A673 (cell line): ENCODE measurements at places on chromosomes 16 and 17.

DNA sequence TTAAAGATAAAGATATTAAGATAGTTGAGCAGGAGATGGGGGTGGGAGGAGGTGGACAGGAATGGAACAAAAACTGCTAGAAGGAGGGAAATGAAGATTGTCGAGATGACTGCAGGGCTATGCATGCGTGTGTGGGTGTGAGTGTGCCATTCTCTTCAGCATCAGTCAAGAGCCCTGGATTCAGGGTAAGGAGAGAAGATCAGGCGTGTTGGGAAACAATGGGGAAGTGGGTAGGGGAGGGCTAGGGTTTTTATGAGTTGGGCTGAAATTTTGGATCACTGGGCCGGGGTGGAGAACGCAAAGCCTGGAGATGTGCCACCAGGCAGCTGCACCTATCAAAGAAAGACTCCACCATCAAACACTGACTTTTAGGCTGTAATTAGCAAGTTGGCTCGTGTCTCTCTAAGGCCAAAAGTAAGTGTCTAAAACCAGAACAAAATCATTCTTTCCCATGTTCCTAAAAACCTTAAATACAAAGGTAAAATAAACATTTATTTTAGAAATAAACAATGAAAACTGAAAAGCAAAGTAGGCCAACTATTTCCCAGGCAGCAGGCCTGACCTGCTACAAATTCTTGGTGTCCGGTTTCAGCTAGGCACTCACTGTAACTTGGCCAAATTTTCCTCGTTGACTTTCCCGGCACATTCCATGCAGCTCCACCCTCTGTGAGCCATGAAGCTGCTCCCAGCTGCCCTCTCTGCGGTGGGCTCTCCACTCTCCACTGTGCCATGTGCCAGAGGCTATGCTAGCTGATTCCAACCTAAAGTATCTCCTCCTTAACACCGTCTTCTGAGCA lies 4.2 kb downstream of the CDRT4 start:
- DNase-seq, result no peak

DNA sequence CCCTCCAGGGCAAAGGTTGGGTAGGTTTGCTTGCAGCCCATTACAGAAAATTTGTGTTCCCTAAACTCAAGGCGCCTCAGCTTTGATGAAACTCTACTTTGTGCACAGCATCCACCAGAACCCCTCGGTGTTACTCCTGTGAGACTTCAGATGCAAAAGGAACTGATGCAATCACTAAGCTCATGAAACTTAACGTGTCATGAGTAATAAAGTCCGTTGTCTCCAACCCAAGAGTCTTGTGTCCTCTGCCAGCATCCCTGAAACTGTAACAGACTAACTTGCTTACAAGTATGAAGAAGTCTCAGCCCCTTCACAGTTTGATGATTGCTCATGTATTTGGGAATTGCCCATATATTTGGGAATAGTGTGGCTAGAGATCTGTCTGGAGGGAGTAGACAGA lies 74.8 kb upstream of the MARCHF10 start:
- no peak for DNase-seq

DNA sequence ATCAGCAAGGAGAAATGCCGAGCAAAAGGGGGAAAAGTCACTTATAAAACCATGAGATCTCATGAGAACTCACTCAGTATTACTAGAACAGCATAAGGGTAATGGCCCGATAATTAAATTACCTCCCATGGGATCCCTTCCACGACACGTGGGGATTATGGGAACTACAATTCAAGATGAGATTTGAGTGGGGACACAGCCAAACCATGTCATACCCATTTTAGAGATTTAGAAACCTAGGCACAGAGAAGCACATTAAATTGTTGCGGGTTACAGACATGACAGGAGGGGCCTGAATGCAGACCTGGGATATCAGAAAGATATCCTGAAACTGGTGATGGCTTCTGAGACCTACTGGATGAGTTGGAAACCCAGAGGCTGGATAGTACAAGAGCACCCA lies 20.1 kb downstream of the ARHGAP17 start:
- DNase-seq, result no peak

DNA sequence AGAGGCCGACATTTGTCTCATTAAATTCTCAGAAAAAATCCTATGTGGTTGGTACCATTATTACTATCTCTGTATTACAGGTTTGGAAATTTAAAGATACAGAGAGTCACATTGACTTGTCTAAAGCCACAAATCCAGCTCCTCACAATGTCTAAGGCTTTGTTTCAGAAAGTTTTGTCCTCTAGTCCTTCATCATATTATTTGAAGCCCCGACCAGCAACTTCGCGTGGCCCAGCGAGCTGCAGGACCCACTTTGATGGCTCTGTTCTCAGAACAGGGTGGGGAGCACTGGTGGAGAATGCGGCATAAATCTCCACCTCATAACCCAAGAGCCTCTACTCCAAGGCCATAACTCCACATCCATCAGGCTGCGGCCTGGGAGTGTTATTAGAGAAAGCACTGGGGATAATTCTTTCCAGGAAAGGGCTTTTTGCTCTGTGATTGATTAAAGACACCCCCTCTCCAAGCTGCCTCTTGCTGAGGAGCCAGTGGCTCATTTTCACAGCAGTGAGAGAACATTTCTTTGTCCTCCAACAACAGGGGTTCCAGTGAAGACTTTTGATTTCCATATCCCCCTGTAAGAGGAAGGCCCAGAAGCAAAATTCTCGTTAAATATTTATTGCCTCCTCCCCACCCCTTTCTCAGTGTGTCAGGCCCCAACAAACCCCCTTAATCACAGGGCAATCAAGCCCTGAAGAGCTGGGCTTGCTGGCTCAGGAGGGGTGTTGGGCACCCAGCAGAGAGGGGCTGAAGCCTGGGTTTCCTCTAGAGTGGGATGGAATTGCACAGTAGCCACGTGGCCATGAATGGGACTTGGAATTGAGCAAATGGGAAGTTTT lies 113.7 kb upstream of the CDH11 start:
- DNase-seq, result peak; percentile 73

- no peak for DNase-seq
Measured at GRCh38 chr16:637081-638018, 1.2 kb upstream of the METTL26 start.

- no peak for DNase-seq
Measured at GRCh38 chr17:34156401-34156740, 98.7 kb upstream of the CCL2 start.

GRCh38 chr17:80584176-80584905 lies 39.7 kb downstream of the RPTOR start:
- DNase-seq, result no peak

DNA sequence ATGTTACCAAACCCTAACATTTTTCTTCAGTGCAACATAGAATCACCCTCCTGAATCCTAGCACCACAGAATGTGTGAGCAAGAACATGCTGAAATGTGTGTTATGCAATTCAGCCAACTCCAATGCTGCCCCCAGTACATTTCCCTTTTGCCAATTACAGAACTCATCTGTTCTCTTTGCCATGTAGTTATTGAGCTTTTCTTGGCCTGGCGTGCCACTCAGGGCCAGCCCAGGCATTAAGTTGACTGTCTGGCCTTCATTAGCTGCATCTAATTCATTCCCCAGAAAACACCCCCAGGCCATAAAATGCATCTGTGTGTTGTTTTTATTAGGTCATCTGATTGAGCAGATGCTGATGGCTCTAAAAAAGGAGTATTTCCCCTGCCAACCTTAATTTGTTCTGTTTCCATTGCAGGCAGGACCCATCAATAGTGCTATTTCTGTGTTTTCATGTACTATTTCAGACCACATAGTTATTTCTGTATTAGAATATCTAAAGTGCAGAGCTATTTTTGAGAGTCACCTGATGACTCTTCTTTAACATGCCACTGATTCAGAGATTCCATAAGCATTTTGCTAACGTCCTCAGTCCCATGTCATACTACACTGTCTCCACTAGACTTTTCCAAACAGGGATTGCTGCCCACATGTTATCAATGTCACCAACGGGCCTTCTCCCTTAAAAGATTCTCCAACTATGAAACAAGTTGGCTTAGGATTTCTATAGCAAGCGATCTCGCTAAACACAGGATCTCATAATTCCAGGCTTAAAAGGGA lies 969.7 kb downstream of the CDH11 start:
- no peak for DNase-seq

- no peak for DNase-seq
Measured at GRCh38 chr17:1985686-1986085, 39.4 kb downstream of the RTN4RL1 start.

- DNase-seq, result peak; percentile 60
Measured at GRCh38 chr17:79844869-79845600, 5.8 kb upstream of the CBX4 start.

DNA sequence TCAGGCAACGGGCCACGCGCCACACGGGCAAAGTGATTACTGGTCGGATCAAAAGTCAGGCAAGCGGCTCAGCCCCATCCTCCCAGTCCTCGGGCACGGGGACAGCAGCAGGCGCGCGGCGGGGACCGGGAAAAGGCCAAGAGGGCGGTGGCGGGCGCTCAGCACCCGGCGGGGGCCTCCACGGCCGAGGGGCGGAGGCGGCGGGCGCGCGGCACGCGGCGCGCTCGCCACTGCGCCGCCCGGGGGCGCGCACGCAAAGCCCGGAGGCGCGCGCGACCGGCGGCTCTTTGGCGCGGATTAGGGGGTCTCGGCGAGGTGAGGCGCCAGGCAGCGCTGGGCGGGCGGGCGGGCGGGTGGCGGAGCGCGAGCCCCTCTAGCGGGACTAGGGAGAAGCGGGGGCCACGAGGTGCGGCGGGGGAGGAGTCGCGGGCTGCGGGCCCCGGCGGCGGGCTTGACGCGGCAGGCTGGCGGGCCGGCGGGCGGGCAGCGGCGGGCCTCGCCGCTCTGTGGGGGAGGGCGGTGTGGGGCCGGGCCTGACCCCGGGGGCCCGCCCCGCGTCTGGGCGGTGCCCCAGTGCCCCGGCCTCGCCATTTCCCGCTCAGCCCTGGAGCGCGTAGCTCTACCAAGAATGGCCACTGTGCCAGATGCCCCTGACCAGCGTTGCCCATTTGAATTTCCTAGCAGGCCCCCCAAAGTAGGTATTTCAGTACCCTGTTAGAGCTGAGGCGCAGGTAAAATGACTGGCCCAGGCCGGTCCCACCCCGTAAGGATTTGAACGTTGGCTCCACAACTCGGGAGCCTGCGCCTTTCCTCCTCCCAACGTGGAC lies at the start of the genes ACACA and TADA2A:
Gene ACACA (minus strand): TSS at position 202 of the 827 bp plus-strand sequence. CDS start 537 bp downstream, outside the sequence.
Gene TADA2A (plus strand): TSS at position 252 of the 827 bp plus-strand sequence. CDS start 4,480 bp downstream, outside the sequence.
- peak; percentile 68 for DNase-seq

DNA sequence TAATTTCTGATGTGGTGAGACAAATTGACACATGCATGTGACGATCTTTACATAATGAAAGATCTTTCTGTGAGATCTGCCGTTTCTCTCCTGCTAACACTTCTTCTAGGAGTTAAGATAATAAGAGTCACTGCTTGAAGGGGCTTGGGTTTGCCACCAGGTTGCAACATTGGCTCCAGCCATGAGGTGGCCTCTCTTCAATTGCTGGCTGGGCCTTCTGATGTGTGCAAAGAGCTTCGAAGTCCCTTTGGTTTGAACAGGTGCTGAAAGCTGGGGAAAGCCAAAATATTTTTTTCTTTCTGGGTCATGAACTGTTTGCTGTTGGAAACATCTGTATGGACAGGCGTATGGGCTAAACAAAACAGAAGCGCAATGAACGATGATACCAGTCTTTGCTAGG lies 204.1 kb upstream of the SALL1 start:
- no peak for DNase-seq

DNA sequence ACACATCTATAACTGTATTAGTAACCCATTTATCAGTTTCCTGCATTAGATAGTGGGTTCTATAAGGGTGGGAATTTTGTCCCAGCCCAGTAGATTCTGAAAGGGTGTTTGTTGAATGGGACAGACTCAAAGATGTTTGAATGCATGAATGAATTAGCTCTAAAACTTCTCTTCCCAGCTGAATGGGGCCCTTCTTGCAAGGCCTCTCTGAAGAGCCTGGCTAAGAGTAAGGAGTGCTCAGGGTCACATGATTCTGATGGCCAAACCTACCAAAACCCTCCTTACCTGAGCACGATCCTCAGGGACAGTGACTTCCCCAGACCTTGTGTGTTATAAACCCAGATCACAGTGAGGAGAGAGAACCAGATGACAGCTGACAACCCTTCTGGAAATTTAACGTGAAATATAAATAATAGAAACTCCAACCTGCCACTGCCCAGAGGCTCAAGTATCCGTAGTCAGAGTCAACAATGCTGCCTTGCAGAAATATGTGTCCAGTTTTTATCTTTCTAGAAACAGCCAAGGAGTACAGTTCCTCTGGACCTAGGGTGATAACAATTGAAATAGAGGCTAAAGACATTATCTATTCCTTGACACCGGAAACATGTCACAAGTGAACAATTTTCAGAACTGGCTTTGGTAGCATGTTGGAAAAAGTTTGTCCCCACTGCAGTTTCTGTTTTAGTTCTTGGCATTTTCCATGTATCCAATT lies 268.9 kb upstream of the MAF start:
- DNase-seq, result no peak

DNA sequence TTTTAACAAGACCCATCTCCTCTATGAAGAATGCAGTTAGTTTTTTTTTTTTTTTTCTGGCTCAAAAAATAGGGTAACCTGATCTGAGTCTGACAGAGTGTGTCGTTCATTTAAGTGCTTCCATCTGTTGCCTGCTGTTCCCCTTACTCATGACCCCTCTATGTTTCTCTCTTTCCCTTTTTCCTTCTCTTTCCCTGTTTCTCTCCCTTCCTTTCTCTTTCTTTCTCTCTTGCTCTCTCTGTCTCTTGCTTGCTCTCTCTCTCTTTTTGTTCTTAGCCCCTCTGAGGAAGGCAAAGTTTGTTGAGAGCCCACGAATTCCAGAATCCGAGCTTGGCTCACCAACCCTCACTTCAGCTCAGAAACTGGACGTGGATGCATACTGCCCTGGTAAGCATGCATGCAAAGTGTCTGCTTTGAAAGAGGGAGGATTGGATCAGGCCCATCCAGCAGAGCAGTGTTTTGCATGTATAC lies 185.0 kb downstream of the TANC2 start:
- DNase-seq, result peak; percentile 13

GRCh38 chr17:57135789-57136291 lies 50.8 kb downstream of the AKAP1 start:
- peak; percentile 17 for DNase-seq

- DNase-seq, result no peak
Measured at GRCh38 chr17:27336184-27336583, 42.3 kb downstream of the WSB1 start.

GRCh38 chr16:62642677-62643076 lies 606.4 kb upstream of the CDH8 start:
- DNase-seq, result no peak

- no peak for DNase-seq
Measured at GRCh38 chr17:53804437-53804836, 18.3 kb upstream of the KIF2B start.

DNA sequence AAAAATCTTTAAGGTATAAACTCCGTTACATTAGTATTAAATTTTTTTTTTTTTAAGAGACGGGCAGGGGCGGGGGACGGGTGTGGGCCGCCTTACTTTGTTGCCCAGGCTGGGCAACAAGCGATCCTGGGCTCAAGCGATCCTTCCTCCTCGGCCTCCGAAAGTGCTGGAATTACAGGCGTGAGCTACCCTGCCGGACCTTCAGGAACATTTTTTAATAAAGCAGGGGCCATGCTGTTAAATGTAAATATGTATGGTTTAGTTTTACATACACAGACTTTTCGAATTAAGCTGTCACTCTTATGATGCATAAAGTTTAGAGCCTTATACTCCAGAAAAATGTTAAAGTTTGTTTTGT lies 2.4 kb downstream of the PPM1D start:
- no peak for DNase-seq

- DNase-seq, result no peak
Measured at GRCh38 chr17:27995554-27995953, 46.9 kb upstream of the NLK start.

- DNase-seq, result peak; percentile 44
Measured at GRCh38 chr16:1221628-1222552, 3.2 kb downstream of the TPSG1 start.
